HT-29 (cell line): ENCODE measurements at places on chromosomes 1 and 21. TPM values are rescaled to one million over a fixed set of nuclear protein-coding genes. Genes with fewer than 3 reads are reported as not detected.

The FCAMR gene
- total RNA-seq, result 0.03 and 0.18 TPM in 2 replicates

The DENND1B gene
- total RNA-seq, result 4.1 and 8.1 TPM in 2 replicates

The LCE2C gene
- total RNA-seq, result not detected in 2 replicates

The IFNLR1 gene
- total RNA-seq, result 3.3 and 3.5 TPM in 2 replicates

The CSMD2 gene
- total RNA-seq, result not detected in 2 replicates

The LRRC53 gene
- 0.05 TPM in 1 of 2 replicates, not detected in the other for total RNA-seq

The CORT gene
- 0.23 TPM in 1 of 2 replicates, not detected in the other for total RNA-seq

The AHDC1 gene
- total RNA-seq, result 12.2 and 20.4 TPM in 2 replicates

The NRDC gene
- total RNA-seq, result 24.6 and 41.1 TPM in 2 replicates

The GNAT2 gene
- not detected in 2 replicates for total RNA-seq

The AGRN gene
- total RNA-seq, result 683 and 894 TPM in 2 replicates

The SELP gene
- total RNA-seq, result not detected in 2 replicates

The AK5 gene
- total RNA-seq, result not detected in 2 replicates

The KCNC4 gene
- 0.13 and 0.48 TPM in 2 replicates for total RNA-seq

The RGSL1 gene
- total RNA-seq, result not detected in 2 replicates

The PRR9 gene
- not detected in 2 replicates for total RNA-seq

The UTS2 gene
- not detected in 2 replicates for total RNA-seq

The GPR25 gene
- not detected in 2 replicates for total RNA-seq

The GSTM1 gene
- total RNA-seq, result not detected in 2 replicates

The ACBD6 gene
- 58.4 and 63.8 TPM in 2 replicates for total RNA-seq

The CD247 gene
- total RNA-seq, result not detected in 2 replicates

The CIART gene
- not detected in 2 replicates for total RNA-seq

The C4BPA gene
- 0.18 and 1.1 TPM in 2 replicates for total RNA-seq

The CELF3 gene
- 0.08 and 0.97 TPM in 2 replicates for total RNA-seq

The KLHDC8A gene
- not detected in 2 replicates for total RNA-seq

The CTH gene
- total RNA-seq, result 1.0 and 4.9 TPM in 2 replicates

The POU3F1 gene
- 0.94 and 1.1 TPM in 2 replicates for total RNA-seq

The UBL4B gene
- total RNA-seq, result not detected in 2 replicates

The MTF1 gene
- total RNA-seq, result 3.0 and 3.7 TPM in 2 replicates

The GPR153 gene
- 4.1 and 4.8 TPM in 2 replicates for total RNA-seq

The RASAL2 gene
- 14.7 and 21.3 TPM in 2 replicates for total RNA-seq

The LRIG2 gene
- 3.6 and 4.1 TPM in 2 replicates for total RNA-seq

The FCMR gene
- total RNA-seq, result 0.08 and 3.2 TPM in 2 replicates

The SYNC gene
- 0.65 and 0.76 TPM in 2 replicates for total RNA-seq

The PDZK1 gene
- 7.9 and 8.2 TPM in 2 replicates for total RNA-seq

The TDRD10 gene
- total RNA-seq, result not detected in 2 replicates

The OPRD1 gene
- under 0.01 and 0.03 TPM in 2 replicates for total RNA-seq

The FMN2 gene
- not detected in 2 replicates for total RNA-seq

The PLD5 gene
- not detected in 2 replicates for total RNA-seq

The FMO2 gene
- not detected in 2 replicates for total RNA-seq

The FAM167B gene
- total RNA-seq, result 0.29 TPM in 1 of 2 replicates, not detected in the other

The PADI3 gene
- 0.03 and 0.15 TPM in 2 replicates for total RNA-seq

The NUP210L gene
- not detected in 2 replicates for total RNA-seq

The CD5L gene
- not detected in 2 replicates for total RNA-seq

The CD2 gene
- total RNA-seq, result not detected in 2 replicates

The DPM3 gene
- total RNA-seq, result 86.2 and 100 TPM in 2 replicates

The SMPDL3B gene
- total RNA-seq, result 16.2 and 18.2 TPM in 2 replicates

The ZBTB8A gene
- 0.84 and 1.0 TPM in 2 replicates for total RNA-seq

The CCDC185 gene
- not detected in 2 replicates for total RNA-seq

The RNF186 gene
- not detected in 2 replicates for total RNA-seq

The SLC26A9 gene
- total RNA-seq, result 0.37 and 0.43 TPM in 2 replicates

The PITHD1 gene
- 103 TPM in 2 replicates for total RNA-seq
